Pancreas (tissue), 10 donors: ENCODE measurements at places on chromosomes 13 and 19. TPM values are rescaled to one million over a fixed set of nuclear protein-coding genes. Genes with fewer than 3 reads are reported as not detected.

DCT gene
- total RNA-seq = 0.06 TPM

NUP58 gene
- 7.8 TPM for total RNA-seq

GRCh38 chr13:40211586-40211968 lies 454.9 kb downstream of the FOXO1 start:
- DNase-seq = no peak

DNA sequence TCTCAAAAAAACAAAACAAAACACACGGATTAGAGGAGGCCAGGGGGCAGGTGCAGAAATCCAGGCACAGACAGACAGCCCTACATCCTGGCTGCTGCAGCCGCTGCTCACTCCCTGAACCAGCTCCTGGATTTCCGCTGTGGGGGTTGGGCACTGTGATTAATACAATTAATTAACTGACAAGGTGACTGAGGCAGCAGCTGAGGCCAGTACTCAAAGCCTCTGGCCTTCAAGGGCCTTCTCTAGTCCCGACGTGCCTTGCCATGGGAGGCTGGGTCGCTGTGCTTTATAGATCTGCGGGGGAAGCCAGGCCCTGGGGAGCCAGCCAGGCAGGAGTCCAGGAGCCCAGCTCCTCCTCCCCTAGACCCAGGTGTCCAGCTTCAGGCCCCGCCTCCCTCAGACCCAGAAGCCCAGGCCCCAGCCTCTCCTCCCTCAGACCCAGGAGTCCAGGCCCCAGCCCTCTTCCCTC lies 4.6 kb downstream of the NECTIN2 start:
- peak; percentile 50 for DNase-seq

ADGRE2 gene
- 0.76 TPM for total RNA-seq

KEAP1 gene
- total RNA-seq = 36.4 TPM

DNA sequence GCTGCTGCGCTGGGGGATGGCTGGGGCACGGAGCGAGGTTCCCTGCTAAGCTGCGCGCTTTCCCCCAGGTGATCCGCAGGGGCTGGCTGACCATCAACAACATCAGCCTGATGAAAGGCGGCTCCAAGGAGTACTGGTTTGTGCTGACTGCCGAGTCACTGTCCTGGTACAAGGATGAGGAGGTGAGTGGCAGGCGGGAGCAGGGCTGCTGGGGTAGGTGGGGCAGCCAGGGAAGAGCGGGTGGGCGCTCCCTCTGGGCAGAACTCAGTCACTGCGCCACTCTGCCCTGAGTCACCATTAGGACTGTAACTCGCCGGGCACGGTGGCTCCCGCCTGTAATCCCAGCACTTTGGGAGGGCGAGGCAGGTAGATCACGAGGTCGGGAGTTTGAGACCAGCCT lies 23.8 kb downstream of the TMED1 start:
- DNase-seq = no peak

PGLYRP1 gene
- total RNA-seq = not detected
